ENCODE measurements at places on chromosomes 5 and 9.
A peak's percentile ranks its signal among the peaks of the same experiment; 100 is the strongest.

GRCh38 chr5:43244823-43245565 lies 53.0 kb downstream of the NIM1K start:
- no peak for DNase-seq

DNA sequence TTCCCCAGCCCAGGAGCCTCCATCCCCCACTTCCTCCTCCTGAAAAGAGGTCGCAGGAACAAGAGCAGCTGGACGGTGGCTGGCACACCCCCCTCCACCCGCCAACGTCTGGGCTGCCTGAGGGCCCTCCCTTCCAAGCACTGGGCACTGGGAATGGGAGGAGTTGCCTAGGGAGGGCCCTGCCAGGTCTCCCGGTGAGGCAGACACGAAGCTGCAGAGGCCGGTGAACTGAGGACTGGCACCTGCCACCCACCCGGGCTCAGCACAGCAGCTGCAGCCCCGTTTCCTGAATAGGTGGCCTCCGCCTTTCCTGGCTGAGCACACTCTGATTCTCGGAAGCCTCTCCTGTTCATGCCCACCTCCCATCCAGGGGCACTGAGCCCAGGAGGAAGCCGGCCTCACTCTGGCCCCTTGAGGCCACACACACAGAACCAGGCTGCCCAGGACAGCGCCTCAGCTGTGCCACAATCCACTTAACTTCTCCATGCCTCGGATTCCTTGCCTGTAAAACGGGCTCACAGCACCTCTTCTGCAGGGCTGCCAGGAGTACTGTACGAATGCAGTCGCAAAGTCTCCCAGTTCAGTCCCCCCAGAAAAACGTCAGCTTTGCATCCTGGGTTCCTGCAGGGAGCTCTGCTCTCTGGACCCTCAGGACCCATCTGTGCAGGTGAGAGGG lies 1.3 kb downstream of the NPDC1 start:
- DNase-seq: no peak

DNA sequence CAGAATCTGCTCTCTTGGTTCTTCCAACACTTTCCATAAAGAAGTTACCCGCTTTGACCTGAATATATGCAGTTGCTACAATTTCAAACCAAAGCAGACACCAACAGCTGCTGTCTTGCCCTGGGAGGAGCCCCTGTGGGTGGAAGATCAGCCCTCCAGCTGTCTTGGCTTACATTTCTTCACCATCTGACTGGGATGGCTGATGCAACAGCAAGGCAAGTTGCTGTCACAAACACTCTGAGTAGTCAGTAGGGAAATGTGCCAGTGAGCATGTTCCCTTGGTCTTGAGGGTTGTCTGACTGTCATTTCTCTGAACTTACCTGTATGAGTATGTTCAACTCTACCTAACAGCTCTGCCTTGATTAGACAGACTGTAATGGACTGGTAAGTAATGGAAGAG lies 152.9 kb downstream of the SGCD start:
- peak; percentile 74 for DNase-seq

- DNase-seq: no peak
Observed at GRCh38 chr9:131523451-131524435, 7.3 kb downstream of the UCK1 start.

GRCh38 chr9:135906291-135907005 lies 898 bp downstream of the CAMSAP1 start:
- peak; percentile 42 for DNase-seq

GRCh38 chr5:170217831-170218230 lies 15.0 kb upstream of the C5orf58 start:
- no peak for DNase-seq

All from EH (cell line).